Activated CD4-positive, alpha-beta T cell treated with anti-CD3 and anti-CD28 coated beads, Interleukin-2, amount 10 ng/mL, durations not matched to agents 7 days and 5 days (primary cell): ENCODE measurements at places on chromosomes 6 and 20. TPM values are rescaled to one million over a fixed set of nuclear protein-coding genes. Genes with fewer than 3 reads are reported as not detected.

The EDN3 gene
- total RNA-seq = 0.22 TPM

The WASF1 gene
- total RNA-seq = 0.46 TPM

The RIPOR2 gene
- total RNA-seq = 287 TPM

The SLC26A8 gene
- not detected for total RNA-seq

The STXBP5 gene
- total RNA-seq = 17.6 TPM
